GM12892 (cell line): ENCODE measurements at places on chromosomes 3 and 15.

DNA sequence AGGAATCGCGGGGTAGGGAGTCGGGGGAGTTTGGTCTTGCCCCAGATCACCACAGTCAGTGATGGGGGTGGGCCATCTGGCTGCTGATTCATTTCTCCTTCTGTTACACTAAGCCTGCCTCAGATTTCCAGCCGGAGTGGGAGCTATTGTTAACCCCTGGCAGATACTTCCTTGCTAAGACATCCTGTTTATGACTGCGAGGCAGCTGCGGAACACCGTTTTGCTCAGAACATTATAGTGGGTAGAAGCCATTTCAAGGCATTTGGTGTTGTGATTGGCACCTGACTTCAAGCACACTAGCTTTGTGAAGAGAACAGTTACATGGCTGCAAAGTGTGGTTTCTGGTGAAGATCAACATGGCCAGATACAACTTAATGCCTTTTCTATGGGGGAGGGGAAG lies 73.8 kb downstream of the FLNB start:
- no peak for DNase-seq

- DNase-seq = no peak
These were observed 215.5 kb upstream of the BHLHE40 start for GRCh38 chr3:4763604-4764247.

GRCh38 chr3:190695225-190695624 lies 167.3 kb downstream of the GMNC start:
- no peak for DNase-seq

DNA sequence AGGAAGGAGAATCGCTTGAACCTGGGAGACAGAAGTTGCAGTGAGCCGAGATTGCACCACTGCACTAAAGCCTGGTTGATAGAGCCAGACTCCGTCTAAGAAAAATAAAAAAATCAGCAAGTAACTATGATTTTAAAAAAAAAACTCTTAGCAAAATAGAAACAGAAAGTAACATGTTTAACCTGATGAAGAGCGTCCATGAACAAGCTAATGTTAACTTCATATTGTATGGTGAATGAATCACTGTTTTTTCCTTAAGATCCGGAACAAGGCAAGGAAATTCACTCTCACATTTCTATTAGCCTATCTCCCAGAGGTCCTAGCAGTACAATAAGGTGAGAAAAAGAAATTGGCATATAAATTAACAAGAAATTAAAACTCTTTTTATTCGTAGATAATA lies 69.0 kb downstream of the RFX7 start:
- no peak for DNase-seq

GRCh38 chr15:83289160-83289559 lies 4.7 kb upstream of the BNC1 start:
- no peak for DNase-seq

- no peak for DNase-seq
These were observed 299 bp downstream of the PAQR9 start for GRCh38 chr3:142963234-142963515.

DNA sequence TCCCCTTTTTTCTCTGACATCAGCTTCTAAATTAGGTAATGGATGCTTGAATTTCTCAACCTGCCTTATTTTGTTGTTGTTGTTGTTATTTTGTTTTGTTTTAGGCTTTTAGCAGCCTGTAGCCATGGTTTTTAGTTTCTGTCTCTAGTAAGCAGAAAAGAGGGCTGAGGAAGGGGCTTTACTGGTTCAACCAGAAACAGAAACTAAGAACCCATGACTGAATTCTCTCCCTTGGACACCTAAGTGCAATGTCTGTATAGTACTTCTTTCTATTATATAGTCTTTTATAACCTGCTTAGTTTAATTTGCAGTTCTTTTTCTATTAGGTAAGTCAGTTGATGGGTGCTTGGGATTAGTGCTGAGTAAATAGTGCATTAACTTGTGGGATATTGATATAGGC lies 129.0 kb downstream of the BBX start:
- no peak for DNase-seq

- no peak for DNase-seq
These were observed 24.5 kb upstream of the GMNC start for GRCh38 chr3:190886945-190887344.

- DNase-seq = no peak
These were observed 334.1 kb downstream of the GABRB3 start for GRCh38 chr15:26438718-26439117.

DNA sequence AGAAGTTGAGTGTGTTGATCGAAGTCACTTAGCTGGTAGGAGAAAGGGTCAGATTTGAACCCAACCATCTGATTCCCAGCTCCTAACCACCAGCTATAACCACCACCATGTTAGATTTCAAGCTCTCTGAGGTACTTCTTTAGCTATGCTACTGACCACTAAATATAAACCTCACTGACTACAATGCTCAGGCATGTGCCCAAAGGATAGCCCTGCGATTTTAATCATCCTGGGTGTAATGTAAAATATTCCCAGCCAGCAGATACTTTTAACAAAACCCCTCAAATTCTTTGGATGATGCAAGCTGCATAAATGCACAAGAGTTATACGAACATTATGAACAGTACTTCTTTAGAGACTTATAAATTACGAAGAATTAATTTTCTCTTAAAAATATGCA lies 115.2 kb upstream of the TSC22D2 start:
- no peak for DNase-seq

DNA sequence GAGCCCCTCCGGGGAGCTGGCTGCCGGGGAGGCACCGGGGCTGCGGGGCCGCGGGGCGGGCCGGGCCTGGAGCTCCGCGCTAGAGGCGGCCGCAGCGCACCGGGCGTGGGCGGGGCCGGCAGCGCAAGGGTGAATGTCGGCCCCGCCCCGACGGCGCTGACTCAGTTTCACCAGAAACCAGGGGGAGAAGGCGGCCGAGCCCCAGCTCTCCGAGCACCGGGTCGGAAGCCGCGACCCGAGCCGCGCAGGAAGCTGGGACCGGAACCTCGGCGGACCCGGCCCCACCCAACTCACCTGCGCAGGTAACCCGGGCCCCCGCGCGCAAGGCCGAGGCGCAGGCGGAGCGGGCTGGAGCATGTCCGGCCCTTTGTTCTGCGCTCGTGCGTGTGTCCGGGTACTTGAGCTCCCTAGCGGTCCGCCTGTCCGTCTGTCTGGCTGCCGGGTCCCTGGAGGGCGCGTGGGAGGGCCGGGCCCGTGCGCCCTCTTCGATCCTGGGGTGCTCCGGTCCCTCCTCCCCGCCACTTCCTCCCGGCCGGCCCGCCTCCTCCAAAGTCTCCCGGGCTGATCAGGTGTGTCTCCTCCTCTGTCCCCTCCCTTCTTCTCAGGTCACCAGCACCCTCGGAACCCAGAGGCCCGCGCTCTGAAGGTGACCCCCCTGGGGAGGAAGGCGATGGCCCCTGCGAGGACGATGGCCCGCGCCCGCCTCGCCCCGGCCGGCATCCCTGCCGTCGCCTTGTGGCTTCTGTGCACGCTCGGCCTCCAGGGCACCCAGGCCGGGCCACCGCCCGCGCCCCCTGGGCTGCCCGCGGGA lies at the start of gene SPINT1:
Gene SPINT1 (plus strand): TSS at position 164 of the 811 bp plus-strand sequence. CDS start 507 bp downstream, at position 671.
- DNase-seq = peak; percentile 63

DNA sequence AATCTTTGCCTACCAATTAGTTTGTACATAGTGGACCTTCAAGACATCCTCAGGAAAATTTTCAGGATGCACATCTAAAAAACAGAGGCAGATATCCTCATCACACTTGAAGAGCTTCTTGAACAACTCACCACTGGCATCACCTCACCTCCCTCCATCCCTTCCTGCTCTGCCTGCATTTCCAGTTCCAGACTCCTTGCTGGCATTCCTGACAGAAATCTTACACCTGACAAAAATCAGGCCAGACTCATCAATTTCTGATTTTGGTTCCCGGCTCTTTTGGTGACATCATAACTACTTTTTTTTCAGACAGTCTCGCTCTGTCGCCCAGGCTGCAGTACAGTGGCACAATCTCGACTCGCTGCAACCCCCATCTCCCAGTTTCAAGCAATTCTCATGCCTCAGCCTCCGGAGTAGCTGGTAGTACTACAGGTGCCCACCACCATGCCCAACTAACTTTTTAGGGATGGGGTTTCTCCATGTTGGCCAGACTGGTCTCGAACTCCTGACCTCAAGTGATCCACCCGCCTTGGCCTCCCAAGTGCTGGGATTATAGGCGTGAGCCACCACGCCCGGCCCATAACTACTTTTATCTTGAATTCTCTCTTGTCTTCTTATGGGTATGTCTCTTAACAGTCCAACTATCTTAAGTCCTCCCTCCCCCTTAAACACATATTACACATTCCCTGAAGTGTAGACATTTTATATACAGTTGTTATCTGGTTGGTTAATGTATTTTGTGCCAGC lies 216.6 kb upstream of the IL12A start:
- no peak for DNase-seq

DNA sequence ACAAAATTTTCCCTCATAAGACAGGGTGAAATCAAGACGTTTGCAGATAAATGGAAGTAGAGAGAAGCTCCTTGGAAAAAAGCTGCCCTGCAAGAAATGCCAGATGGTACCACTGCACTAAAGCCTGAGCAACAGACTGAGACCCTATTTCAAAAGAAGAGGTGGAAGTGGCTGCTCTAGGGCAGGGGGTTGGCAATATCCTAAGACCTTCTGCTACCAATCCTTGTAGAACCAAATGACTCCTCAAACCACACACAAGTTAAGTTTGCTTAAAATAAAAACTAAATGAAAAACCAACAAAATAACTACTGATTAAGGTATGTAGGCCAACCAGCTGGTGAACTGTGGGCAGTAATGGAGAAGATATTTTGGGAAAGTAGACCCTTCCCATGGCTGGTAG lies 21.3 kb downstream of the RAB43 start:
- no peak for DNase-seq

- DNase-seq = no peak
These were observed 88.5 kb upstream of the MNS1 start for GRCh38 chr15:56553486-56553885.

GRCh38 chr3:188241072-188241471 lies 87.1 kb downstream of the LPP start:
- no peak for DNase-seq

GRCh38 chr3:116425126-116425525 lies 20.2 kb downstream of the LSAMP start:
- no peak for DNase-seq

DNA sequence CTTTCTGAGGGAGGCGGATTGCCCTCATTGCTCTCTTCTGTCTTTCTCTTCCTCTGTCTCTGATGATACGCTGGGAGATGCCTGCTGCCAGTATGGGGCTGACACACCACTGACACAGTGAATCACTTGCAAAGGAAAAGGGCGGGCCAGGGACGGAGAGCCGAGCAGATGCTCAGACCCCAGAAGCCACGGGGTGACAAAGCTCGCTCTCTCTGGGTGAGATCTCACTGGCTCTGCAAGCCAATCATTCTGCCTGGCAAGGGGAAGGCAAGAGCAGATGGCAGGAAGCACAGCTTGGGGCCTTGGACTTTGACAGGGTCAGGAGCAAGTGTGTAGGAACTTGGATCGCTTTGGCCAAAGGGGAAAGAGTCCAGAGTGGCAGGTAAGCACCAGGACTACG lies 198.7 kb downstream of the NTRK3 start:
- DNase-seq = no peak

DNA sequence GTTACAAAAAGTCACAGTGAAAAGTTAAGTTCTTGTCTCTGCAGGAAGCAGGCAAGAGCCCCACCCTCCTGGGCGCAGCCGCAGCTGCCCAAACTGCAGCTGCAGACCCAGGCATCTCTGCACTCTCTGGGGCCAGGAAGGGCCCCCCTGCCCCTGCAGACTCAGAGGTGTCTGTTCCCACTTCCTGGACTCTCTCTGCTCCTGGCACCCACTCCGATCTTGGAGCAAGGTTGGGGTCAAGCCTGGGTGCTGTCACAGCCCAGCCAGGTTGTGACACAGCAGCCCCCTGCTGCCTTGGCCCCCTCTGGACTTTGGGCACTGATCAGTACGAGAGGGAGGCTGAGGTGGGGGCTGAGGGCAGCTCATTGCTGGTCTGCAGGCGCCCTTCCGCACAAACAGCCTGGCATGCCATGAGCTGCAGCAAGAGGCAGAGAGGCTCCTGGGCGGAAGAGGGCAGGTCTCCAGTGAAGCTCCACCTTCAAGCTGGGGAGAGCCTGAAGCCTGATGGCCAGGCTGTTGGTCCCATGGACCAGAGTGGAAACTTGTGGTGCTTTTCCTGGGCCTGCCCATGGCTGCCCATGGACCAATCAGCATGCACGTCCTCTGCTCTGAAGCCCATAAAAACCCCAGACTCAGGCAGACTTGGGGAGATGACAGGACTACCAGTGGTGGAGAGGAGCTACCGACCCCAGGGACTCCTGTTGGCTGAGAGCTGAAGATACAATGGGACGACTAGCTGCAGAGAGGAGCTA lies 42.9 kb upstream of the LRRFIP2 start:
- DNase-seq = no peak

DNA sequence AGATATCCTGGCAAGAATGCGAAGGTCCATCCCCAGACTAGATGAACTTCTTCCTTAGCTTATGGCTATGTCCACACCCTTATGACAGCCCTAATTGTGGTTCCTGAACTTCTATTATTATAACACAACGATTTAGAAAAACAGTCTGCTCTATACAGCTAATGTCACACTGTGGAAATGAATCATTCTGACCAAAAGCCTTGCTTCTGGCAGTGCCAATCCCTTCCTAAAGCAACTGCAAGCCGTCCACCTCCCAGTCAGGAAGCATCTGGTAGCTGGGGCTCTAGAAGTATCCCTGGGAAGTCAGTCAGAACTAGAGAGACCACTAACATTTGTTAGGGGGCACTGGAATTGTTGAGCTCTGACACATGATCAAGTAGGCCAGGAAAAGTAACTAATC lies 45.0 kb downstream of the MYO5A start:
- no peak for DNase-seq

DNA sequence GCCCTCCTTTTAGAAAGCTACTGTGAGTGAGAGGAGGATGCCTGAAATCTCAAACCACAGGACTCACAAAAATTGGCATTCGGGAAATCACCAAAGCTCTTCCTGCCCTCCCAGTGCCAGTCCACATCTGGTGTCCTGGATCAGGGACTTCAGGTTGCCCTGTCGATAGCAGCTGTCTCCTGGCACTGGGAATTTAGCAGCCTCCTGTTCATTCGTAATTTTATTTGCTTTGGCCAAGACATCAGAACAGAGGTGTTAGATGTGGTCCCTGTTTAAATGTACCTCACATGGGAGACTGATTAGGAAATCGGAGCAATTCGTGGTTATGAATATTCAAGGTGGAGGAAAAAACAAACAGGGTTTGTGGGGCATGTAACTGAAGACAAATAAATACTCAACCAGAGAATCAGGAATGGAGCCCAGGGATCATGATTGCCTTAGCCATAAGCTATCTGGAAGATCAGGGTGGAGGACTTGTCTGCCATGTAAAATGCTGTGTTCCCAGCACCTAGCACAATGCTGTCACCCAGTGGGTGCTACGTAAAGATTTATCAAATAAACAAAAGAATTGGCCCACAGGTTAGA lies 265.2 kb upstream of the PROK2 start:
- no peak for DNase-seq

- DNase-seq = no peak
These were observed 932 bp downstream of the GSK3B start for GRCh38 chr3:120093119-120093910.
